ENCODE measurements at places on chromosomes 3 and 15.

DNA sequence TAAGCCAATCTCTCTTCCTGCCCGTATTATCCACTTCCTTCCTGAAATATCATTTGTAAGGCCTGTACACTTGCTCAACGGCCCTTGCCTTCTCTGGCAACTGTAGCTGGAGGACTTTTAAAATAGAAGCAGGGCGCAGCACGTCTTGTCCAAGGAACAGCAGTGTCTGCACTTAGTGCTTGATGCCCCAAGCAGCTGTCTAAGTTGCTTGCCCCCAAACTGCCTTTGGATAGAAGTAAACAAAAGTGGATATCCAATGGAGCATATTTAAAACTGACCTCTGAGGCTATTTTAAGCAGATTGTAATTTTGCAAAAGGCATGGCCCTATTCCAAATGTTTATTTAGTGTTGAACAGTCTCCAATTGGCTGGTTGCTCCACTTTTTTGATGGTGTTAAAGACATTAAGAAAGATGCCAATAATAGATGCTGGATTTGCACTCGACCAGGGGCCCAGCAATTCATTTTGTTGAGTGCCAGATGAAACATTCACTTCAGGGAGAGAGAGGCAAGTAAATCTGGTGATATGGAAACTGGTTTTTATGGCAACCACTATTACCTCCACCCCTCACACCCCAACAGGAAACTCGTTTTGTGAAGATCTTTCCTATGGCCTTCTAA is 526.8 kb upstream of the TBL1XR1 start:
- DNase-seq = peak; percentile 89

DNA sequence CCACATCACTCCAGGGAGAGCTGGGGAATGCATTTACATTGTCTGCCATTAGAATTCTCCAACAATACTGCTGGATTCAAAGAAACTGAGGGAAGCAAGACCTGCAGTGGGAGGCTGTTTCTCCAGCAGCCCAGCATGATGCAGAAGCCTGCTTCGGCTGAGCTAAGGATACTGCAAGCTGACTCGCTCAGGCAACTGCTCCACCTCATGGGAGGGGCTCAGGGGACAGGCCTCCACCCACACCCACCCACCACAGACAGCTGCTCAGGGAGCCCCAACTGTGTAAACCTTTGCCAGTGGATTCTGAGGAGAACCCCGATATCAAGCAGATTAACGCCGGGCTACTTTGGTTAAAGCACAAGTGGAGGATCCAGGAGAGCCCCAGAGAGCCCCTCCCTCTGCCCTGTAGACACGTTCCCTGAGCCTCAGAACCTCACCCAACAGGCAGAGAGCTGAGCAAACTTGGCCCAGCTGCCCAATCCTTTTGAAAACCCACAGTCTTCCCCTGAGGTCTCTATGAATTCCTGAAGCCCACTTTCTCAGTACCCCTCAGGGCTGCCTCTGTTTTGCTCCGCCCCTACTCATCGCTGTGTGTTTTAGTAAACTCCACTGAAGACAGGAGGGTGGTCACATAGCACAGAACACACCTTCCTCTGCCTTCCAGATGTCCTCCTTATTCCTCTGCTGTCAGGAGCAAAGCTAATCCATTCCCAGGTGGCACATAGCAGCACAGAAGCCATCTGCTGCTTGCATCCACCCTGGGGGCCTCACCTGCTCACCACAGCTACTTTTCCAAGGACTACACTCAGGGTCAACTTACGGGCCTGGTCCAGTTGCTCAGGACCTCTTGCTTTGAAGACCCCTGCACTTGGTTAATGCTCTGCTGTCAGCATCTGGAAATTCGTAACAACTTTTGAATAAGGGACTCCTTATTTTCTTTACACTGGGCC is 269.0 kb downstream of the ABHD5 start:
- DNase-seq = no peak

DNA sequence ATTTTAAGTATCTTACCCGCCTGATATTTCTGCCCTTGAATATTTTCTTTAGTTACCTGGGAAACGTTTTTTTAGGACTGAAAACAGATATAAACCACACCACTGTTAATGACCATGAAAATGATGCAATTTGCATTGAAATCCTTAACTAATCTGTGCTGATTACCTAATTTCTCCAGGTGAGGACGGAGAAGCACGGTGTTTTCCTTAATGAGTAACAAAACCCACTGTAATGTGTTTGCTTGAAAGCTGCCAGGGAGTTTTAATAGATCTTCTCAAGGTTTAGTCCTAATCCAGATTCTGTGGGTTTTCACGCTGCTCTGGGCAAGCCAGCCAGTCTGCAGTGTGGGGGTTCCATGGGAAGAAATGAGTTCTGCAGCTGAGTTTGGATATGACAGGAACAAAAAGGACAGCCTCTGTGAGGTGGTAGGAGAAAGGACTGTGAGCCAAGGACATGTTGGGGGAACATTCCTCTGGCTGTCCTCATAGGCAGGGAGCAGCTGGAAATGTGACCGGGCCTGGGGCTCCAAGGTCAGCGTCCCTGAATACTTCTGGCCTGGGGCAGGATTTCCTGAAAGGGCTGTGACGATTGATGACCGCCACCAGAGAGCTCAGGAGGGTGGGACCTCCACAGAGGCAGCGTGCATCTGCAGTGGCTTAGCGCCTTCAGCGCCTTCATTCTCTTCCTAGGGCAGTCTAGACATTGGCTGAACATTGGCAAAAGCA is 18.6 kb downstream of the THSD4 start:
- no peak for DNase-seq

DNA sequence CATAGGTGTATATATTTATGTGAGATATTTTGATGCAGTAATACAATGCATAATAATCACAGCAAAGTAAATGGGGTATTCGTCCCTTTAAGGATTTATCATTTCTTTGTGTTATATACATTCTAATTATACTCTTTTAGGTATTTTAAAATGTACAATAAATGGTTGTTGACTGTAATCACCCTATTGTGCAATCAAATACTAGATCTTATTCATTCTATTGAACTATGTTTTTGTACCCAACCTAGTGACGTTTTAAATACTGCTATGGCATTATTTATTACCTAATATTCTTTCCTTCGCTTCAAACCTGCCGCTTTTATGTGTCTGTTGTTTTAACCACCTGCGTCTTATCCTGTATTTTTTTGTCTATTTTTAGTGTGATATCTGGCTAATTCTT is 132.4 kb downstream of the ADAMTSL3 start:
- no peak for DNase-seq

DNA sequence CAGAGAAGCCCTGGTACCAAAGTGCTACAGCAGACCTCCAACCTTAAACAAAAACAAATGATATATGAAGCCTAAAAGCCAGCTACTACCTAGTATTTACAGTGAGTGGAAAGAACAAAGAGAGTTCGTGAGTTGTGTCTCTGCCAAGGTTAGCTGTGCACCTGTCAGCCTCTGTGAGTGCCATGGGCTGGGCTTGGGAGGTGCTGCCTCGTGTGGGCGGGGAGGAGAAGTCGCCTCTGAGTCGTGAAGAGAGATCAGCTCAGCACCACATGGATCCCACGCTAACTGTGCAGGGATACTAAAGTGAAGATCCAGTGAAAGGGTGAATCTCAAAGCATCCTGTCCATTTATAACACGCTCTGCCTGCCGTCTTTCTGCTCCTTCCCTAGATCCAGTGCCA is 101.9 kb downstream of the CHDH start:
- DNase-seq = no peak

GRCh38 chr3:197196192-197196591 is 102.2 kb downstream of the DLG1 start:
- no peak for DNase-seq

DNA sequence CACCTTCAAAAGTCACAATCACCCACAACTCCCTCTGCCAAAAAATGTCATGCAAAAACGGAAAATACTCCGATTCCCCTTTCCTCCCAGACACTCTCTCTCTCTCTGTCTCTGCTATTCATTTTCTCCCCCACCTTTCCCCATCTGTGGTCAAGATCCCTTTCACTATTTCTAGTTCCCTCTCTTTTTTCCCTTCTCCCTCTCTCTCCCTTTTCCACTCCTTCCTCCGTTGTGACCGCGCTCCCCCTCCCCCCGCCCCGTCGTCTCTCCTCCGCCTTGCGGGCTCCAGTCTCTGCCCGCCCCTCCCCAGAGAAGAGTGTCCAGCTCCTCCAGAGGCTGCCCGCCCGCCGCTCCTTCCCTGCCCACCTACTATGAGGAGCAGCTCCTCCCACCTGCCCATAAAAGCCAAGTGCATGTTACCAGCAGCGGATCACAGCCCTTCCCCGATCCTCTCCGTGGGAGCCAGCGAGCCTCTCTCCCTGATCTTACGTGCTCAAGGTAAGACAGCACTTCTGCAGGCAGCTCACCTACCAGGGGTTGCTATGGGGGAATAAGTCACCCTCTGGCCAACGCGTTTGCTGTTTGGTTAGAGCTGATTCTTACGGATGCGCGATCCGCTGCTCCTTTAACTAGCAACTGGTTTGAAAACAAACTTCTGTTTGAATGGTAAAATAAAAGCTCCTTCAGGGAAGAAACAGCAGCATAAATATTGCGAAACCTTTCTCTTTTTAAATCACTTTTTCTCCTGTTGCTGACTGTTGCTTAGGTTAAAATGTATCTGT is at the start of gene COL8A1:
TSS of gene COL8A1 (plus strand) at position 428 of the 782 bp plus-strand sequence. CDS start 152,089 bp downstream, outside the sequence.
- DNase-seq = peak; percentile 62

DNA sequence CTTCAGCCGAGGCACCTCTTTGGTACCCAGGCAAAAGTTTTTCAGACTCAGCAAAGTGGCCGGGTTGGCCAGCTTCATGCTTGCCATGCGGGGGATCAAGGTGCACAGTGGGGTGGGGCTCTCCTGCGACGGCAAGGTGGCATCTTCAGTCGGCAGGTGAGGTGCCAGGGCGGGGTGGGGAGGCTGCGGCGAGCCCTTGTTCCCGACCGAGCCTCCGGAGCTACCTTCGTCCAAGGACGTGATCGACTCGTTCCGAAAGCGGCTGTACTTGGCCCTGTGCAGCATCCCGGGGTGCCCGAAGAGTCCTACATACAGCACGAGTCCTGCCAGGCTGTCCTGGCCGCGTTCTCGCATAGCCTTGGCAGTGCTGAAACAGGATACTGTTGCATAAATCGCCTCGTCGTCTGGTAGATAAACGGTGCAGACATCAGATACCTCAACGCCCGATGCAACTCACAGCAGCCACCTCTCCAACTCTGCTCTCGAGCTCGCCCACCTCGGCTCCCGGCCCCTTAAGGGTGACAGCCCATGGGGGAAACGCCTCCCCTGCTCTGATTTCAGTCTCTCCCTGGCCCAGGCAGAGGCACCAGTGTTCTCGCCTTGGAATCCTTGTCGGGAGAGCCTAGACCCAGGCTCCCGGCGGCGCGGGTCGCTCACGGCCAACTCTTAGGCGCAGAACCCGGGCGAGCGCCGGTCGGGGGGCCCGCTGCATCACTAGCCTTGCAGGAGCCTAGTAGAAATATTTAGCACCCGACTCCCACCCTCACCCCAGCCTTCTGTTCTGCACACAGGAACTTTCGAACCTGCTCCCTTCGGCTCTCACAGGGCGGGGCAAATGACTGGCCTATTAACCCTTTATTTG is 826 bp downstream of the SHC4 start:
- DNase-seq = peak; percentile 73

- no peak for DNase-seq
Measured at GRCh38 chr3:156516284-156516683, 38.6 kb downstream of the SSR3 start.

DNA sequence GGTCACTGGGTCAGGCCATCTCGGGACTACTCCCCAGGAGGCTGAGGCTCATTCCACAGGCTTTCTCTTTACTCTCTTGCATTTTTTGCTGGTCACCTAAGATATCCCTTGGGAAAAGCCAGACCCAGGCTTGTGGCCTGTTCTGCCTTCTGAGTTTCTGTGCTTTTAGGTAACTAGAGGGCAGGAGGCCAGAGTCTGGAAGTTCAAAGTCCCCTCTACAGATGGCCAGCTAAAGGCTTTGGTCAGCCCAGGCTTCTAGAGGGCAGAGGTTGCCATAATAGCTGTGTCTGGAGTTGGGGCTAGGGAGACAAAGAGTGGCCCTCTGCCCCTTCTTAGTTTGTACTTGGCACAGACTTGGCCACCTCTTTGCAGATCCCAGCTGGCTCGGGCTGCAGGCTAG is 8.4 kb upstream of the PARP6 start:
- no peak for DNase-seq

Data from ascending aorta (tissue), 2 donors.